Osteoblast (primary cell): ENCODE measurements at places on chromosomes 6 and 20.

DNA sequence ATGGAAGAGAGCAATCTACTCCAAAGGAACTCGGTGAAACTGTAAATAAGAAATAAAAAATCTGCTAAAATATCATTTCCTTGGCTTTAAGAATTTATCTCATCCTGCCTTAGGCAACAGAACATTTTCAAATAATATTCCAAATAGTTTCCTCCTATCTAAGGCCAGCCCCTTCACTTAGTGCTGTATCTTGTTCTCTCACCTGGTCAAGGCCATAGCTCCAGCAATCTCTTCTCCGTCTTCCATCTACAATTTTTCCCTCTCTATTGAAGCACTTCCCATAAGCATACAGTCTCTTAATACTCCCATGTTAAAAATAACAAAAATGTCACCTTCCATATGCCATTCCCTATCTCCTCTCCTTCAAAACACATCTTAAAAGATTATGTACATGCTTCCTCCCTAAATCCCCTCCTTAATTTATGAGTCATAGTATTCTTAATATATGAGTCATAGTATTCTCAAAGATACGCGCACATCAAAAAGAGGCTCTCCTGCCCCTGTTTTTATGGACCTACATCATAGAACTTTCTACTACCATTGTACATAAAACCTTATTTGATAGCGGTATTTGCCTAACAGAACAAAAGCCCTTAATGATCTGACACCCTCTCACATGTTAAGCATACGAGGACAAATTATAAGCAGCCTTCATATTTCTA lies 146.9 kb downstream of the PDE10A start:
- no peak for DNase-seq

DNA sequence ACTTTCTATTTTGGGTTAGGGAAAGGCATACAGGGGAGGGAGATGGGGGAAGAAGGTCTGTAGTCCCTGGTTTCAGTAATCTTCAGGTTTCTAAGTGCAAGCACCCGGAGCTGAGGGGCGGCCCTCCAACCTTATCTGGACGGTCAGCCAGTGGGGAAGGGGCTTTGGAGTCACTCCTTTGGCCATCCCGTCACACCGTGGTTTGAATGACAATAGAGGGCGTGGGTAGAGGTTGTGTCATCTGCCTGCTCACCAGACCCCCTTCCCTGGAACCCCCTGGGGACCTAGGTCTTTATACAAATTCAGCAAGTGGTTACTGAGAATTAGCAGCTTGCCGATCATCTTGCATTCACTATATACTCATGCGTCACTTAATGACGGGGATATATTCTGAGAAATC lies 29.1 kb downstream of the STK35 start:
- DNase-seq: no peak

DNA sequence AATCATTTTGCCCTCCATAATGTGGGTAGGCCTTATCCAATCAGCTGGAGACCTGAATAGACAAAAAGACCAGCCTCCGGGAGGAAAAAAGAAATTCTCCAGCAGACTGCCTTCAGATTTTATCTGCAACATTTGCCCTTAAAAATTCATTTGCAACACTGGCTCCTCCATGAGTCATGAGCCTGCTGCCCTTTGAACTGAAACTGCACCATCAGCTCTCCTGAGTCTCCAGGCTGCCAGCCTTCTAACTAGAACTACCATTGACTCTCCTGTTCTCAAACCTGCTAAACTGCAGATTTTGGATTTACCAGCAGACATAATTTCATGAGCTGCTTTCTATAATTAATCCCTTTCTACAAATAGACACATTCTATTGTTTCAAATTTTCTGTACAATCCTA lies 223.9 kb upstream of the THEMIS start:
- no peak for DNase-seq

DNA sequence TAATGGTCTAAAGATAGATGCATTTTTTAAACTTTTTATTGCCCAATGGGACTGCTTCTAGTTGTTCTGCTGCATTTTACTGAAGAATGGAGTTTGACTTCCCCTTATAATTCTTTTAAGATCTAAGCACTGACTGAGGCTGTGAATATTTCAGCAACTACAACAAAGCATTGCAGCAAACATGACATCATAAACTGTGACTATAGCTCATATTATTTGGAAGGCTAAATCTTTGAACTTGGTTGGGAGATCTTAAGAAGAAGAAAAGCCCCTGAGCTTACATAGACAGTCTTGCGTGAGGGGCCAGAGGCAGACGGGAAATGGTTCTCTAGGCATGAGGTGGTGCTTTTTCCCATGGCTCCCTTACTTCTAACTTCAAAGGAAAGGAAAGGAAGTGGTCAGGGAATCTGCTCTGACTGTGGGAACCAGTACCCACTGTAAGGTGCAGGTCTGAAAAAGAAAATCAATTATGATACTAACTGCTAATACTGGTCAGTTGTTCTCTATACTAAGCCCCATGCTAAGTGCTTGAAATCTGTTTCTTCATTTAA lies 14.8 kb downstream of the HEY2 start:
- DNase-seq: no peak

DNA sequence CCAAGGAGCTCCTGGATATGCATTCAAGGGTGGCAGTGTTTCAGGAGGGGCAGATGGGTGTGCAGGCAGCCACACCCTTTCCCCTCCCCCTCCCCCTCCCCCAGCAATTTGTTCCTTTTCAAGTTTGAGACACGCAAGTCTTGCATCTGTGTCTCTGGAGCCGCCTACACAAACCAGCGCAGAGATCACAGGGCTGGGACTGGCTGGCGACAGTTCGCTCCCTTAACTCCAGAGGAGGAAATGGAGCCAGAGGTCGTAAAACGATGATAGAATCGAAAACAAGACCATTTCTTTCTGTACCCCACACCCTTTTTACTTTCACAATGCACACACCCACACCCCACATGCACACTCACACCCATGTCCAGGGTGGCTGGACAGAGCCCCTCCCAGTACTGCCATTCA lies 163.1 kb downstream of the LY86 start:
- DNase-seq: peak; percentile 72

- no peak for DNase-seq
These were observed 4.5 kb upstream of the NKAIN4 start for GRCh38 chr20:63258781-63259180.

DNA sequence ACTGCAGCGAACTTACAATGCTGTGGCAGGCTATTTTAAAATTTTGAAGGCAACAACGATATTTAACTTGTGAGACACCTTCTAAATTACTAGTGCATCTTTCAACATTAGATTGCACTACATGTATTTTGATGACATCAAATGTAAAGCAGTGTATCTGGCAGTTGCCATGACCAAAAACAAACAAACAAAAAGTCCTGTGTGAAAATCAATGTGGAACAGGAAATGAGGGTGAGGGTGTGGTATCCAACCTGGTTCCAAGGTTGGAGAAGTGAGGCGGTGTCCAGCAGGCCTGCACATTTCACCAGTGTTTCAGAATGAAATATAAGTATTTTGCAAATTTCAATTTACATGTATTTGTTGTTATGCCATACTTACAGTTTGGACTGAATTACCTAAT lies 112.0 kb downstream of the LAMP5 start:
- DNase-seq: no peak

- DNase-seq: no peak
These were observed 202.1 kb upstream of the SNX9 start for GRCh38 chr6:157620944-157621343.

- no peak for DNase-seq
These were observed 700 bp downstream of the DTD1 start for GRCh38 chr20:18588574-18588933.

DNA sequence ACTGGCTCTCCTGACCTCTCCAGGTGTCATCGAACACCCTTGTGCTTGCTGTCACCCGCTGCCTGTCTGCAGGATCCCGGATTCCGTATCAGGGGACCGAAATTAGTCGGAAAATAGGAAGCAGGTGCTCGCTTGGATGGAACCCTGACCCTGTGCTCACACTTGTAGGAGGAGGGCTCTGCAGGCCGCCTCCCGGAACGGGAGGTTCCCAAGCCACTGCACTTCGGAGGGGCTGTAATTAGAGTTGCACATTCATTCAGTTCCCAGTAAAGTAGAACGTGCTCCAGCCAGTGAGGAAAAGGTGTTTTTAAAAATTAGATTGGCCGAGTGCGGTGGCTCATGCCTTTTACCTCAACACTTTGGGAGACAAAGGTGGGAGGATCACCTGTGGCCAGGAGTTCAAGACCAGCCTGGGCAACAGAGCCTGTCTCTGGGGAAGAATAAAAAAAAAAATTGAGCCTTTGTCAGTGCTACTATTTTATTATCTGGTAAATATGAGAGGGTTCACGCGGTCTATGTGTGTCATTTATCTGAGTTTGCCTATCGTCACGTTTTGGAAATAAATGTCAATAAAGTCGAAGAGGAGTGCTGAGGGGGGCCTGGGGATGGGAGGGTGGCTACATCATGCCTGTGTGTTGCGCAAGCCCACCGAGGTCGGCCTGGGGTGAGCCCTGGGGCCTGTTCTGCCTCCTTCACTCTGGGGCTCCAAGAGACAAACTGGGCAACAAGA lies 1.5 kb upstream of the GMEB2 start:
- DNase-seq: peak; percentile 97

GRCh38 chr6:14542670-14543366 lies 425.2 kb downstream of the CD83 start:
- DNase-seq: peak; percentile 80

- DNase-seq: peak; percentile 44
These were observed 28.5 kb upstream of the ADGRF4 start for GRCh38 chr6:47669684-47670513.

GRCh38 chr6:13853871-13854270 lies 39.5 kb upstream of the MCUR1 start:
- no peak for DNase-seq

DNA sequence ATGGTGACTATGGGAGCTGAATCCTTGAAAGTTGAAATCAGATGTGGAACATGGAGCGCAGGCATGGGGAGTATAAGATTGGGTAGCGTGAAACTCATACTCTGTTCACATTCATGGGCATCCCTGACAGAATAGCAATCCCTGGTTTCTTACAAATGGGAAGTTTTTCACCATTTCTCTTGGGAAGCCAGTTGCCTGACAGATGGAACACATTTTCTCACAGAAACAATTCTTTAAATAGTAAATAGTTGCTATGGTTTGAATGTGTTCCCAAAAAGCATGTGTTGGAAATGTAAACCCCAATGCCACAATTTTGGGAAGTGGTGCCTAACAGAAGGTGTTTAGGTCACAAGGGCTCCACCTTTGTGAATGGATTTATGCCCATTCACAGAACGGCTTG lies 262.8 kb upstream of the HS3ST5 start:
- no peak for DNase-seq

DNA sequence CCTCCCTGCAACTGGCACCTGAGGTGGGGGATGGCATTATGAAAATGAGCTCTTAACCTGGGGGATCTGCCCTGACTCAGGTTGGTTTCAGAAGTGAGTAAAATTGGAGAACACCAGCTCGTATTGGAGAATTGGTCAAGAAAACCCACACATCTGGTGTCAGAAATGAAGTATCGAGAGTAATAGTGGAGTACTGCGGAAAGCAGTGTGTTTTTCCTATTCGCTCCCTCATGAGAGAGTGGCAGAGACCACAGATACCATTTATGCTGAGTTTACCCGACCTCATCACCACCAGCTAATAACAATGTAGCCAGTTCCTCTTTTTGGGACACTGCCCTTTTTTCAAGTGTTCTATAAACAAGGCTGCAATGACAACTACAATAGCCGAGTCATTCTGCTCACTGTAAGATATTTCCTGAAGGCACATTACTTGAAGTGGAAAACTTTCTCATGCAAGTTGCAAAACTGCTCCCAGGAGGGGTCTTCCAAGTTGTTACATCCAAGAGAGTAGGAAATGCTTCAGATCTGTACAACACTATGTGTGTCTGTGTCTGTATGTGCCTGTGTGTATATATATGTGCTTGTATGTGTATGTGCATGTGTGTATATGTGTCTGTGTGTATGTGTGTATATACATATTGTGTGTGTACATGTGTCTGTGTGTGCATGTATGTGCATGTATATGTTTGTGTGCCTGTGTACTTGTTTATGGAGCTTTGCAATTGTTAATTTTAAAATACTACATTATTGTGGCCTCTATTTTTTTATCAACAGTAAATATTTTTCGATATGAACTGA lies 106.0 kb upstream of the CST7 start:
- DNase-seq: no peak

GRCh38 chr6:42369568-42369967 lies 82.2 kb downstream of the TRERF1 start:
- no peak for DNase-seq

DNA sequence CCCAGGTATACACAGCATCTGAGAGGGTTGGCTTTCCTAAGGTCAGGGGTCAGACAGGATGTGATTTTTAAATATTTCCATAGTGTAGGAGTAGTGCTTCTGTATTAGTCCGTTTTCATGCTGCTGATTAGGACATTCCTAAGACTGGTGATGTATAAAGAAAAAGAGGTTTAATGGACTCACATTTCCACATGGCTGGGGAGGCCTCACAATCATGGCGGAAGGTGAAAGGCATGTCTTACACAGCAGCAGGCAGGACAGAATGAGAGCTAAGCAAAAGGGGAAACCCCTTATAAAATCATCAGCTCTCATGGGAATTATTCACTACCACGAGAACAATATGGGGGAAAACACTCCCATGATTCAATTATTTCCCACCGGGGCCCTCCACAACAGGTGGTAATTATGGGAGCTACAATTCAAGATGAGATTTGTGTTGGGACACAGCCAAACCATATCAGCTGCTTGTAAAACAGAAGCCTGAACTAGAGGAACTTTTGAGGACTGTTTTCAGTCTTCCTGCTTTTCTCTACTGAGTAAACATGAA lies 91.0 kb upstream of the MEI4 start:
- no peak for DNase-seq

- DNase-seq: no peak
These were observed 54.9 kb upstream of the TULP4 start for GRCh38 chr6:158257425-158257759.

- DNase-seq: no peak
These were observed 156.1 kb upstream of the SALL4 start for GRCh38 chr20:51958099-51959065.

DNA sequence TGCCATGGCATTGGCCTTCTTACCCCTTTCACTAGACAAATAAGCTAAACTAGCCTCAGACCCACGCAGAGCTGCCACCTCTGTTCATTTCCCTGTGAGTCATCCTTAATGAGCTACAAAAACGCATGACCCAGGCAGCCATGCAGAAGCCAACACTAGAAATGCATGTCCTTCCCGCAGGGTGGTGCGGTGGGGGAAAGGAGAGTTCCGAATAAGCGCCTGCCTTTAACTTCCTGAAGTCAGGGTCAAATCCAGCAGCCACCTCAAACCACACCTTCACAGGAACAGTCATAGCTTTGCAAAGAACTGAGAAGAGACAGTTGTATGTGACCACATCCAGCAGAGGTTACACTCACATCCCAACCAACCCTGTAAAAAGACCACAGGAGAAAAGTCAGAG lies 40.4 kb downstream of the IRF4 start:
- DNase-seq: no peak

- DNase-seq: no peak
These were observed 123.2 kb downstream of the TINAG start for GRCh38 chr6:54431466-54431865.

DNA sequence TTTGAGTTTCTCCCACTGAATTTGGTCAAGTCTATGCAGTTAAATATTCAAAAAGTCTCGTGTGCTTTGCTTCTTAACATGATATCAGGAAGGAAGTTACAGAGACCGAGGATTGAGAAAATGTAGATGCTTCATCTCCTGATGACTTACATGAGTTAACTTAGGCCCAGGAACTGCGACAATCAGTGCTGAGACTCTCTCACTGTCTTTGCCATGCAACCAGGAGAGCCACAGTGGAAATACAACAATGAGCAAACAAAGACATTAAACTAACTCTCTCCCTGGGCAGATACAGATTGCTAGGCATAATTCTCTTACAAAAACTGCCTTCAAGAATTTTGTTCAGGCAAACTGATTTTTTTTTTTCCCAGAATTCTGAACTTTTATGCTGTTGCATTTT lies 440.6 kb upstream of the EPHA7 start:
- DNase-seq: no peak
